ENCODE measurements at places on chromosomes 11 and 22.

DNA sequence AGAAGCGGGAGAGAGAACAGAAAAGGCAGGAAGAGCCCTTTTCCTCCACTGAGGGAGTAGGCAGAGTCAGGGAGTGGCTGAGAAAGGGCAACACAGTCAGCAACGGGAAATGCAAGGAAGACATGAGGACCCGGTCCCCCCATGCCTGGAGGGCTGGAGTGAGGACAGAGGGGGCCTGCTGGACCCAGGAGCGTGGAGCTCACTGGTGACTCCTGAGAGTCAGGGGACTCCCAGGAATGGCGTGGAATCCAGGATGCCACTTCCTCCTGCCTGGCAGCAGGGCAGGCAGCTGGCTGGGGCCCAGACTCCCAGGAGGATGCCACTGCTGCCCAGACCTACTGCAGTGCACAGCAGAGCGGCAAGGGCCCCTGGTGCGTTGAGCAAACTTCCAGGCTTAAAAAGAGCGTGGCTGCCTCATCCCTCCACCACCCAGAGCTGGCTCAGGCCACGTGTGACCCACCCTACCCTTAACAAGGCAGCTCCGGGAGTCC, 11.3 kb downstream of the C11orf21 start:
- no peak for DNase-seq

GRCh38 chr11:125968354-125968753, 22.5 kb downstream of the VSIG10L2 start:
- no peak for DNase-seq

GRCh38 chr11:122791836-122792235, 46.5 kb upstream of the CRTAM start:
- DNase-seq = no peak

DNA sequence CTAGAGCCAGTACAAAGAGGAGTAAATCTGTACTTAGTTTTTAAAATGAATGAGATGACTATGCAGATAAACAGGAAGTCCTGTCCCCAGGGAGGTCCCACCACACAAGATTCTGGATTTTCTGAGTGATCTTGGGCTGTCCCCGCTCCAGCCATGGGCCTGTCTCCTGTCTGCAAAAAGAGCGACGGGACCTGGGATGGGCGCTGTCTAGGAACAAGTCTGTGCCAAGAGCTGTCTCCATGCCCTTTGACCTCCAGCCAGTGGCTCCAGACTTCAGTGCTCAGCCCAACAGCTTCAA, 6.0 kb downstream of the CSNK1E start:
- DNase-seq = no peak

GRCh38 chr22:35904336-35904692, 124.3 kb downstream of the RBFOX2 start:
- DNase-seq = no peak

DNA sequence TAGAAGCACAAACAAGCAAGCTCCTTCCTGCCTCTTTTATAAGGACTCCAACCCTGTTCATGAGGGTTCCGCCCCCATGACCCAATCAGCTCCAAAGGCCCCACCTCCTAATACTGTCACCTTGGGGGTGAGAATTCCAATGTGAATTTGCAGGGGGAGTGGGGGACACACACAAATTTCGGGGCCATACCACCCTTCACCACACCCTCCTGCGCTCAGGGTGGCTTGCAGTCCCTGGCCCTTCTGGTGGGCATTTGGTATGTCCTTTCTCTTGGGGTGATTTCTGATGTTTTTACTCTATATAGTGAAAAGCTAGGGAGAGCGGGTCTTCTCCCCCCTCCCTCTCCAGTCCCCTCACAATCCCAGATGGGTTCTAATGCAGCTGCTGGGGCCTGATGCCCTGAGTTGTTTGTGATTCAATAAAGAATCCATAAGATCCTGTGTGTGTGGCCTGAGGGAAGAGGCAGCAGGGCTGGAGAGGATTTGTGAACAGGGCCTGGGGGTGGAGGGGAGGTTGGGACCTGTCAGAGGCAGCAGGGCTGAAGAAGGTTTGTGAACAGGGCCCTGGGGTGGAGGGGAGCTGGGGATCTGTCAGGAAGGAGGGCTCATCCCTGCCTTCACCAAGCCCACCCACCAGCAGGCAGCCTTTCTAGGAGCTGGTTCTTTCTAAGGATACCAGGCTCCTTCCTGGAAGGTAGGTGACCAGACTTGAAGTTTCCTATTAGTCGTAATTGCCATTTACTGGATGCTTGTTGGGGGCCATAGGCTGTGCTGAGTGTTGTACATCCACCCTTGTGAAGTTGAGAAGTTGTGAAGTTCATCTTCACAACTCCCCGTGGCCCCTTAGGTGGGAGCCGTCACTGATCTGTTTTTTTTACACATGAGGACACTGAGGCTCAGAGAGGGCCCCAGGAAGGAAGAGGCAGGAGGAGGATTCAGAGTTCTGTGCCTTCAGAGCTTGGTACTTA, 7.9 kb downstream of the SLC35C1 start:
- no peak for DNase-seq

GRCh38 chr11:19729141-19729540, 16.5 kb downstream of the NAV2 start:
- no peak for DNase-seq

DNA sequence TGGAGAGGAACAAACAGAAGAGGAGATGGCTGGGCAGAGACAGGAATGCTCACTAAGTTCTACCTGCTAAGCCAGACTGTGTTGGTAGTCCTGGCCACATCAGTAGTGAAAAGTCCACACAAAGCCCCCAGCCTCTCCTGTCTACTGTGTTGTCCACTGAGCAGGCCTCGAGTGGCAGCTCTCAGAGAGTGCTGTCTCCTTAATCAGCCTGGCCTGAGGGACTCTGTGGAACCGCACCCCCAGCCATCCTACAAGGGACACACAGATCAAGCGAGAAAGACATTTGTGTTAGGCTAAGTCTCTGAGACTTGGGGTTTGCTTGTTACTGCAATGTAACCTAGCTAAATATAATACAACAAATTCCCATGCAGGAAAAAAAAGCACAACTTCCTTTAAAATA, 71.0 kb downstream of the PACSIN2 start:
- DNase-seq = no peak

Data from AG09309 (cell line).